ENCODE measurements at places on chromosomes 3 and 15.
A peak's percentile ranks its signal among the peaks of the same experiment; 100 is the strongest.

DNA sequence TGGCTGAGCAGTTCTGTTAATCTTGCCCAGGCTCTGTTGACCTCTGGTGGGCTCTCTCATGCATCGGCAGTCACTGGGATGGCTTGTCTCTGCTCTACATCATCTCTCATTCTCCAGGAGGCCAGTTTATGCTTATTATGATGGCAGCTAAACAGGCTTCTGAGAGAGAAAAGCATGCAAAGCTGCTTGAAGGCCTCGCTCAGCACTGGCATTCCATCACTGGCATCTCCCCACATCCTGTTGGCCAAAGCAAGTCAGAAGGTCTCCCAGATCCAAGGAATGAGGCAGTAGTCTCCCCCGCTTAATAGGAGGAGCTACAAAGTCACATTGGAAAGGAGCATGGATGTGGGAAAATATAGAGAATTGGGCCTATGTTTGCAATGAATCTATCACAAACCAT lies 212.6 kb downstream of the ZNF621 start:
- no peak for DNase-seq

DNA sequence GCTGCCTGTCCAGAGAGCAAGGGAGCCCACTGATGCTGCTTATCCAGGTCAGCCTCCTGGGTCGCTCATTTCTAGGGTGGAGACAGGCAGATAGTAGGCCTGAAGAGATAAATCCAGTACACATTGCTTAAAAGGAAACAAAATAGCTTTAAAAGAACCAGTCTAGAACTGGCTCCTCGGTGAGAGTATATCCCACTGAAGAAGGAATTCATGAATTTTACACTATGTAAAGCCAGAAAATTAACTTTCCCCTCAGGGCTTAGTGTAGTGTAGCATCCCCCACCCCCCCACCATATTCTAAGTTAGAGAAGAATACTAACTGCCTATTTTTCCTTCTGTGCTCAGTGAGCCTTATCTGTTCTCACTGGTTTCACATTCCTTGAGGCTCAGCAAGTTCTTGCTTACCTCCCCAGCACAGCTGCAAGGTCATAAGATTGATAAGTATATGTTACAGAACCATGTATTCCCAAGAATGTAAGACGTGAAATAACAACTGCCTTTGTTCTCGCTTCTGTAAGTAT lies 30.5 kb upstream of the NOX5 start:
- no peak for DNase-seq

DNA sequence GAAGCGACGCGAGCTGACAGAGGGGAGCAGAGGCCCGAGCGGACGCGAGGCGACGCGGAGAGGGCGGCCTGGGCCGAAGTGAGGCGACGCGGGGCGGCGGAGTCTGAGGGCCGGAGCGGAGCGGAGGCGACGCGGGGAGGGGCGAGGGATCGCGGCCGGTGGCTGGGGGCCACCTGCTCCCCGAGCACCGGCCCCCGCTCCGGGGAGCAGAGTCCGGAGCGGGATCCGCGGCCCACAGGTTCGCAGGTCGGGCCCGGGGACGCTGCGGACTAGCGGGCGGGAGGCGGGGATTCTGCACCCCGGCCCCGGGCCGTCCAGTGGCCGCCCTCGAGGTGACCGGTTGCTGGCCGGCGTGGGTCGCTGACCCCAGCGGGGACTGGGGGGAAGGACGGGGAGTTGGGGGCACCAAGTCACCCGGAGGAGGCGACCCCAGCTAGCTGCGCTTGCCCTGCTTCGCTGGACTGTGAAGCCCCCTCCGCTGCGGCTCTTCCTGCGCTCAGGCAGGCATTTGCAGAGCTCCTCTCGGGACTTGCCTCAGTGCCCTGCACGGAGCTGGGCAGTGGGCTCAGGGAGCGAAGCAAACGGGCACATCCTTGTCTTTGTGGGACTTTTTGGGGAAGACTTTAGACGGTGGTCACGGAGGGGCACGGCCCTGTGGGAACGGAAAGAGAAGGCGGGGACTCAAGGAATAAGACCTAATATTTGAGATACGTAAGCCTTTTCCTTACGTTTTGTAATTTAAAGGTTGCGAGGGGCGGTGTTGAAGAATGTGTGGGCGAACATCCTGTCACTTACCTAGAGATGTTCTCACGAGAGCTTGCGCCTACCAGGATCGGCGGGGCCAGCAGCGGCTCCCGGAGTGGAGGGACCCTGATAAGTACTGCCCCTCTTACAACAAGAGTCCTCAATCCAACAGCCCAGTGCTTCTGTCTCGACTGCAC lies 566 bp downstream of the HMCES start:
- DNase-seq, result peak; percentile 45

DNA sequence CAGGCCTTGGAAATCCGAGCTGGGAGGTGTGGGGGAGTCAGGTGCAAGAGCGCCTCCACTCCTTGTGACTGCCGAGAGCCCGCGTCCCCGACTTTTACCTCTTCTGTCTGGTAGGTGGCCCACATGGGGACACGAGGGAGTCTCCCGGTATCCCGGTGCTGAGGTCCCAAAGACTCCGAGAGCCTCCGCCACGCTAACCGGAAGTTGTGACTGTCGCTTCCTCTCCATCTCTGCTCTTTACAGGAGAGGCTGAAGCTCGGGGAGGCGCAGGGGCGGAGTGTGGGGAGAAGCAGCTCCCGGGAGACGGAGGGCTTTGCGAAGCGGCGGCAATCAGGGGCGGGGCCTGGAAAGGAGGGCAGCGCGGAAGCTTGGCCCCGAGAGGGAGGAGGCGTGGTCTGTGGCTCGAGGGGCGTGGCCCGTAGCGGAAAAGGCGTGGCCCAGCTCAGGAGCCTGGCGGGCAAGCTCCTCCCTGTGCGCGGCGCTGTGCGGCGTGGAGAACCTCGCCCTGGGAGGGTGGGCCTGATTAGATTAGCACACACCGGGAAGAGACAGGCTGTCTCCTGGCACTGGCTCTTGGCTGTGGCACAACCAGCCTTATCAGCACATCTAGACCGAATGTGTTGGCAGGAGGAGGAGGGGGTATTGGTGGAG lies 143.9 kb downstream of the GABRB3 start:
- no peak for DNase-seq

GRCh38 chr15:100787567-100788417 lies 91.8 kb upstream of the ALDH1A3 start:
- DNase-seq, result peak; percentile 25

- DNase-seq, result peak; percentile 98
Observed at GRCh38 chr15:74613953-74614743, 1.5 kb upstream of the CLK3 start.

GRCh38 chr3:56611364-56611763 lies 54.4 kb downstream of the CCDC66 start:
- DNase-seq, result no peak

- no peak for DNase-seq
Observed at GRCh38 chr3:123385981-123386380, 62.9 kb downstream of the ADCY5 start.

GRCh38 chr3:177802151-177802900 lies 605.0 kb upstream of the TBL1XR1 start:
- no peak for DNase-seq

GRCh38 chr15:65783872-65784271 lies 8.2 kb downstream of the DENND4A start:
- DNase-seq, result no peak

GRCh38 chr3:37861620-37862041 lies at the start of gene CTDSPL:
Gene CTDSPL (plus strand): TSS chr3:37861880. CDS start chr3:37862200, 320 bp downstream.
- peak; percentile 87 for DNase-seq

- no peak for DNase-seq
Observed at GRCh38 chr15:67085818-67086636, 20.6 kb downstream of the SMAD3 start.

DNA sequence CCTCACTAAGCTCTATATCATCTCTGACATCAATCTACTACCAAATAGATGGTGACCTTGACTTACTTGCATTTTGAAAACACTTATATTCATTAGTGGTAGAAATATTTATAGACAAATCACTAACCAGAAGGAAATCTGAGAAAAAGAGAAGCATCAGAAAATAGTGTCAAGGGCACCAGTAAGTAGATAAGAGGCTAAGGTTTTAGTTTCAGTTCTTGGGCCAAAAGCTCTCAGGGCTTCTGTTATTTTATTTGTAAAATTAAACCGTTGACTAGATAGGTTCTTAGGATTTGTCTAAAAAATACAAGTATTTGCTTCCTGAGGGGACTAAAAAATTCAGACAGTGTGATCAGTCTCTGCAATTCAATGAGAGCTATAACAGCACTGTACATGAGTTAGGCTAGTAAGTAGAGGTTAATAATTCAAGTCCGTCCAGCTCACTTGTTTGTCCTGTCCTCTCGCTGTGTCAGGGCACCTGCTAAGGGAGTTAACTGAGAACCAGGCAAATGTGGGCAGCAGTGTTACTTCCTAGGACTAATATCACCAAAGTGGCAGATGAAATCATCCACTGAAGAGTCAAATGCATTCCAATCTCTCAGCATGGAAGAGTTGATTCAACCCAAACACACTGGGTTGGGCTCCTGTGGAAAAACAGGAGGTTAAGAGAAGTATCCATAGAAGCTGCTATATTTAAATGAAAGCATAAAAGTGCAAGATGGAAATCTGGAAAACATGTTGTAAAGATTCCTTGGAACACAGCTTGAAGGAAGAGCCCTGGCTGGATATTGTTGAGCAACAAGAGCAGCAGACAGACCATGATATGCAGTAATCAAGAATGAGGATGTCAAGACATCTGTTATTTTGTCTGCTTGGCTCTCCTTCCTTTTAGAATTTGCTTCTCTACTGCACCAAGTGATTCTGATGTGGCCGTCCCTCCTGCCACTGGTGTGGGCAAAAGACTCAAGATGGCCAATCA lies 134.9 kb upstream of the ZBTB20 start:
- DNase-seq, result no peak

DNA sequence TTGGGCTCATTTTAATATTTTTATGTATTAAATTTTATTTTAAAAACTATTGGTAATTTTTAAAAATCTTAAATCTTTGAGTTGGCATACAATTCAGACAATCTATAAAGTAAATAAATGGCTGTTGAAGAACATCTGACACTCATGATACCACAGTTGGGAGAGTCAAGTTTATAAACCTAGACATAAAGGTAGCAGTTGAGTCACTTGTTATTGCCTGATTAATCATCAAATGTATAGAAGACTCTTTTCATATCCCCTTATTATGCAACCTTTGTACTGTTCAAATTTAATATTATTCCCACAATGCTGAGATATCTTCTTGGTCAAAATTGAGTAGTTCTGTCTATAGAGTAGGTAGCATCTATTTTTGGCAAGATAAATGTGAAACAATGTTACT lies 19.6 kb downstream of the PAQR9 start:
- no peak for DNase-seq

DNA sequence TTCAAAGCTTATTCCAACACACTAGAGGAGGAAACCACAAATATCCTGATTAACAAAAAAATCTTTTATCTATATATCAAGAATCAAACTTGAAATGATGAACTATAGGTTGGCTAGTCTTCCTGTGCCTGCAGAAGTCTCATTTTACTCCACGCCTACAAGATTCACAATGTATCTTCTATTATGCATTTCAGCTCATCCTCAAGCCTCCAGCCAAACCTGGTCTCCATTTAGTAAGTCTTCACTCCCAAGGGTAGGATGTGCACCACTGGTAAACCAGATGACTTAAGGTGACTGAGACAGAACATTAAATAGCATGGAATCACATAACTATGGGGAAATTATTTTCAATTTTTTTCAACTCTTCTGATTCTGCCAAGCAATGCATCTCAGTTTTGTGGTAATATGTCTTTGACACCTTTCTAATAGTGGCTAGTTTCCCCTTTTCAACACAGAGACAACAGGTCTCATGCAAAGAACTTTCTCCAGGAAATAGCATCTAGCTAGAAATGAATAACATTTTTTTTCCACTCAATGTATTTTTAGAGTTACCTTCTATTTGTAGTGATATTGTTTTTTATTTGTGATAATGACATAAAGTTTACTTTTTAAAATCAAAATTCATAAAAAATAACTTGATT lies 166.9 kb downstream of the TNIK start:
- no peak for DNase-seq

- DNase-seq, result no peak
Observed at GRCh38 chr3:94433811-94434210, 370.9 kb downstream of the NSUN3 start.

GRCh38 chr3:122697952-122698620 lies 17.4 kb downstream of the PARP14 start:
- DNase-seq, result no peak

GRCh38 chr15:71138473-71138872 lies 23.2 kb downstream of the THSD4 start:
- no peak for DNase-seq

GRCh38 chr15:82056958-82057823 lies 11.4 kb upstream of the MEX3B start:
- no peak for DNase-seq

GRCh38 chr15:91514147-91514546 lies 339.4 kb upstream of the SLCO3A1 start:
- DNase-seq, result no peak

GRCh38 chr3:88262527-88262926 lies 112.8 kb downstream of the C3orf38 start:
- DNase-seq, result no peak

DNA sequence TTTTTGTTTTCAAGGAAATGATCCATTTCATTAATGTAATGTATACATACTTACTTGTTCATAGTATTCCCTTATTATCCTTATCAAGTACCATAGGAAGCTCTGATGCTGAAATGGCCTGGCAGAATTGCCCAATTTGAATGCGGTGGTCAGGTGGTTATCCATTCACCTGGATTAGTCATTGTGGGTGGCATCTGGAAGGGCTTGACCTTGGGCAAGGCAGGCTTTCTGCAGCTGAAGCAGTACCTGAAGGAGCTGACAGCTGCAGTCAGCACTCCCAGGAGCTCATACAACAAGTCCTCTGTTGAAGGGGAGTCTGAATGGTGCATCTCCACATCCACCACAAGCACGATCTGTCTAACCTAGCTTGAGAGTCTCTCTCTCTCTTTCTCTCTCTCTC lies 12.2 kb upstream of the IQCF5 start:
- no peak for DNase-seq

DNA sequence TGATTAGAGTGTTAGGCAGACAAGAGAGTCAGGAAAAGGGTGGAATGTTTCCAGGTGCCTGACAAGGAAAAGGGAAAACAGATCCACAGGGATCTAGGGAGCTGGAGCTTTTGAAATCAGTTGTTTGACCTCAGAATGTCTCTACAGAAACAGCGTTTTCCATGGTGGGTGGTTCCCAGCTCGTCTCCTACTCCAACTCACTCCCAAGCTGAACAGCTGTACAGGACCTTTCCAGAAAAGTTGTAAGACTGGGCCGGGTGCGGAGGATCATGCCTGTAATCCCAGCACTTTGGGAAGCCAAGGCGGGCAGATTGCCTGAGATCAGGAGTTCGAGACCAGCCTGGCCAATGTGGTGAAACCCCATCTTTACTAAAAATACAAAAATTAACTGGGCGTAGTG lies 55.7 kb upstream of the RYK start:
- DNase-seq, result no peak

DNA sequence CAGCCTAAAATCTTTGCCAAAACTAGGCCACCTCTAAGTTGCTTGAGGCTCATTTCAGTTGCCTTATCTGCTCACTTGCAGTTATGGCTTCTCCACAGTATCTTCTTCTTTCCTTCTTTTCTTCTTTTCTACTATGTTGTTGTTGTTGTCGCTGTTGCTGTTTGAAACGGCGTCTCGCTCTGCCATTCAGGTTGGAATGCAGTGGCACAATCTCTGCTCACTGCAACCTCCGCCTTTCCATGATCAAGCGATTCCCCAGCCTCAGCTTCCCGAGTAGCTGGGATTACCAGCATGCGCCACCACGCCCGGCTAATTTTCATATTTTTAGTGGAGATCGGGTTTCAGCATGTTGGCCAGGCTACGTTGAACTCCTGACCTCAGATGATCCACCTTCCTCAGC lies 210.8 kb upstream of the NR2F2 start:
- DNase-seq, result no peak
